Stimulated activated CD4-positive, alpha-beta T cell treated with anti-CD3 and anti-CD28 coated beads, Interleukin-2, amount 100 ng/mL, for 24 hours (primary cell): ENCODE measurements at places on chromosomes 7 and 10.

DNA sequence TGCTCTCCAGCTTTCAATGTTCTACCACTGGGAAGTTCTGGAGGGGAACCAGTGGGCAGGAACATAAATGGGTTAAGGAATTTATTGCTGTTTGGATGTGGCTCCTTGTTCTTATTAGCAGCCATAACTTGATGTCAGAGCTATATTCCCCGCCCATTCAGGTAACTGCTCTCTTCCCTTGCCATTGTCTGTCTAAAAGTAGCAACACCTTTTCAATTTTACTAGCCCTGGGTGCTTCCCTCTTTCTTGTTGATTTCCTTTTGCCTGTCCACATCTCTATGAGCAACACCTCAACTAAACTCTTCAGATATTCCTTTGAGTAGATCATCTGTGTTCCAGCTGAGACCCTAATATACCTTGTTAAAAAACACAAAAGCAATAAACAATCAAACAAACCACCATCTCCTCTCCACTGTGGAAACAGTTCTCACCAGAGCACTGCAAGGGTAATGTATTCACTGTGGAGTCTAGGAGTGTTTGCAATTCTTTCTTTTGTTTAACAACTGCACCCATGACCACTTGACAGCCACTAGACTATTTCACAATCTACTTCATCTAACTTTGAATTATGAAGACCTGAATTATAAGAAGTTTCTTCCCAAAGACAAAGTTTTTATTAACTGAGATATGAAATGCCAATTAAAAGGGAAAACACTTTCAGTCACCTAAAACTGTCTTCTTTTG lies 436.7 kb downstream of the IPMK start:
- DNase-seq: no peak

DNA sequence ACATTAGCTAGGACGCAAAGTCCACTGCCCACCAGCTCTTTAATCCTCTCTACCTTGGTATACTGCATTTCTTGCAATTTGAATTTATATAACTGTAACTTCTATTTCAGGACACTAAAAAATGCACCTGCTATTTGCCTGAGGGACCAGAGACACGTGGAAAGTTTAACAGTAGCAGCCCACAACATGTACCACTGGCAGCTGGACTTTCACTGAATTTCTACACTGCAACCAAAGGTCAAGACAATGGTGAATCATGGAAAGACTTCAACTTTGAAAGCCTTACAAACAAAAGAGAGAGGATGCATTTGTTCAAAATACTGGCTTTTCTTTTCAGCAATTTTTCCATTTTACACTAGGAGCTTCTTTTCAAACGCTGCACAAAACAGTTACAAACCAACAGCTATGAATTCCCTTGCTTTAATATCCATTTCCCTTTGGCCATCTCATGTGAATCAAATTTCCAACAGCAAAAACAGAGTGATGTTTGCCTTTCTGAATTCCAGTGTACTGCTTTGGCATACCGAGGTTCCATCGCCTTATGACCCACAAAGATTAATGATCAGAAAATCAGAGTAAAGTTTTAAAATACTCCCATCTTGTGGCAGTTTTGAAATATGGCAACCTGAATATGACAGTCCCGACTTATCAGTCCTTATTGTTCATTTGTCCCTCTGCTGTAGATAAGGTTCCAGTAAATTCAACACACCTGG lies 29.9 kb upstream of the HNRNPH3 start:
- DNase-seq: no peak

DNA sequence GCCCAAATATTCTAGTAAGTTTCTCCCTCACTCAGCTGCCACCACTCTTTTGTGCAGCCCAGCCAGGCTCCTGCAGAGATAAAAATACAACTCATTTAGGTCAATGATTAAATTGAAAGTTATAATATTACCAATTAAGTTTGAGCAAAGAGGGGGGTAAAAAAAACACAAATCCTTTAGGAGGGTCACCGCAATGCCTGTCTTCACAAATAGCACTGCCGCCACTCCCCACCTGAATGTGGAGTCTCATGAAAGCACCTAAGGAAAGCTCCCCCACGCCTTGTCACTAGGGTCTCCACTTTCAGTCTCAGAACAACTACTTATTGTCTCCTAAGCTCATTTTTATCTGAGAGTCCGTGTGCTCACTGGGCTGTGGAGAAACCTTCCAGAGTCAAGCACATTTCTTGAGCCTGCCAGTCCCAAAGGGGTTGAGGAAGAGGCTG lies 148.7 kb downstream of the FGFR2 start:
- DNase-seq: no peak

DNA sequence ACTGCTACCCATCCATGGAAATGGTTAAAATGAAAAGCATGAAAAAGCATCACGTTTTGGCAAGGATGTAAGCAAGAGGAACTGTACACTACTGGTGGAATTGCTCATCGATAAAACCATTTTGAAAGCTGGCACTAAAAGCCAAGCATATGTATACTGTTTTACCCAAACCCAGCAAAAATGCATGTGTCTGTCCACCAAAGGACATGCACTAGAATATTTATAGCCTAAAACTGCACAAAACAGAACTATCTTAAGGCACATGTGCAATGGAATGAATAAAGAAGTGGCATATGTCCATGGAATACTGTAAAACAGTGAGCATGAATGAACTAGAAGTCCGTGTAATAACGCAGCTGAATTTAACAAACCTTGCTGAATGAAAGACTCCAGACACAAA lies 22.9 kb downstream of the RBAK start:
- DNase-seq: no peak

- DNase-seq: no peak
Observed at GRCh38 chr10:30398788-30399187, 35.2 kb upstream of the MAP3K8 start.
